ENCODE measurements at places on chromosomes 7 and 10.
A peak's percentile ranks its signal among the peaks of the same experiment; 100 is the strongest.

DNA sequence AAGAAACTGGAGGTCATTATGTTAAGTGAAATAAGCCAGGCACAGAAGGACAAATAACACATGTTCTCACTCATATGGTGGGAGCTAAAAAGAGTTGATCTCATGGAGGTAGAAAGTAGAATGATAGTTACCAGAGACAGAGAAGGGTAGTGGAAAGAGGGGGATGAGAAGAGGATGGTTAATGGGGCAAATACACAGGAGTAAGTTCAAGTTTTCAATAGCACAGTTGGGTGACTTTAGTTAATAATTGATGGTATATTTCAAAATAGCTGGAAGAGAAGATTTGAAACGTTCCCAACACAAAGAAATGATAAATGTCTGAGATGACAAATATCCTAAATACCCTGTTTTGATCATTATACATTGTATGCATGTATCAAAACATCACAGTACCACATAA lies 261.8 kb downstream of the THSD7A start:
- no peak for DNase-seq

DNA sequence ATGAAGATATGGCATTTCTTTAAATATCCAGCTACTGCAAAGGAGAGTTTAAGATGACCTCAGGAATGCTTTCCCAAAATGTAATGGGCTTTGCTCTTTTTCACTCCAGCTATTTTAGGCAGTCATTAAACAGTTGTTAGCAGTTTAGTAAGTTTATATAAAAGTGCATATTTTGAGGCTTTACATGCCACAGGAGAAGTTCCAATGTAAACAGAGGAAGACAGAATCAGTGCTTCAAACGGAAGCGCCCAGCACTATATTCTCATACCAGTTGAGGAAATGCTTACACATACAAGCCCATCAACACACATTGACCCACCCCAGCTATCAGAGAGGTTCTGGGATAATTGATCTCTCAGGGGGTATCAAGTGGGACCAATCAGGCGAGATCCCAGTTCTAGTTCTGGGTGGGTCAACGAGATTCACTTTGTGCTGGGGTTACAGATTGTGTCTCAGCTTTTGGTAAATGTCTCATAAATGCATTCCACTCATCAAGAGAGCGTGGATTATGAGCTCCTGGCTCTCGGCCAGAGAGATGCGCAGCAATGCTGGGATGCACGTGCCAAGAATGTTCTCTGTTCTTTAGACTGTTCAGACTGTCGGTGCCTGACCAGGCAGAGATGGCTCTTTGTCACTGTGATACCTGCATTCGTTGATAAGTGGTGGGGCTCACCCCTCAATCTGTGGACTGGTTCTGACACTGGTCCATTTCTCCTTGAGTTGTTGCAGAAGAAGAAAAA lies 55.0 kb downstream of the CACNB2 start:
- peak; percentile 62 for DNase-seq

DNA sequence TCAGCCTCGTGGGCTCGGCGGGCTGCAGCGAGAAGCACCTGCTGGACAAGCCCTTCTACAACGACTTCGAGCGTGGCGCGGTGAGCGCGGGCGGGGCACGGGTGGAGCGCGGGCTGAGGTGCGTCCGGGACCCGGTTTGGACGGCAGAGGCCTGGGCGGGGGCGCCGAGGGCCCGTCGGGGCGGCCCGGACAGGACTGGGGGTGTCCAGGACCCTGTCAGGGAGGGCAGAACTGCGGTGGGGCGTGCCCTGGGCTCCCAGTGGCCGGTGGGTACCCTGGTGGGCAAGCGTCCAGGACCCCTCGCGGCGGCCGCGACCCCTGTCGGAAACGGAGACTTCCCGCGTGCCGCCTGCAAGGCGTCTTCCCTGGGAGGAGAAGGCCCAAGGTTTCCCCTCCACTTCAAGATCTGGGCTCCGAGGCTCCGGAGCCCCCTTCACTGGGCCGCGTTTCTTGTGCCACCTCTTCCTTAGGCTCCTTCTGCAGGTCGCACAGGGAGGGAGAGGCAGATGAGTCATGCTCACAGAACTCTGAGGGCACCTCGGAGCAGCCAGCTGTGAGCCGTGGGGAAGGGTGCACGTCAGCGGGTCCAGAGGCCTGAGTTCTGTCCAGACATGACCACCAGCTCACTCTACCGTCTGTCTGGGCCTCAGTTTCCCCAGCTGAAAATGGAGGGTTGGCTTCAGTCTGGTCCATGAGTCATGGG lies 485 bp downstream of the ALOX5 start:
- no peak for DNase-seq

- no peak for DNase-seq
Observed at GRCh38 chr10:59670269-59670668, 39.4 kb downstream of the SLC16A9 start.

DNA sequence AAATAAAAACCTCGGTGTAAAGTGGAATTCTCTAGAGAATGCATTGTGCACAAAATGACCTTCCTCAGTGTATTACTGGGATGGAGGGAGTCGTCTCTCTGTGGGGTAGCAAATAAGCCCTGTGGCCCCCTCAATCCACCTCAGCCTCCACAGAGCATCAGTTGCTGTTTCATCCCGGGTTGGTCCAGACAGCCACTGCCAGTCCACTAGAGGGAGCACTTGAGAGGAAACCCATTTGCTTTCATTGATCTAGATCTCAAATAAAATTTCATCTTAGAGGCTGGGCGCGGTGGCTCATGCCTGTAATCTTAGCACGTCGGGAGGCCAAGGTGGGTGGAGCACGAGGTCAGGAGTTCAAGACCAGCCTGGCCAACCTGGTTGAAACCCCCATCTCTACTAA lies 1128.7 kb downstream of the CNTNAP2 start:
- peak; percentile 42 for DNase-seq

GRCh38 chr7:47937711-47938573 lies 10.3 kb downstream of the PKD1L1 start:
- DNase-seq = no peak

- no peak for DNase-seq
Observed at GRCh38 chr7:4102231-4102841, 579.8 kb upstream of the FOXK1 start.
